SJCRH30 (cell line): ENCODE measurements at places on chromosomes 13 and 19. TPM values are rescaled to one million over a fixed set of nuclear protein-coding genes. Genes with fewer than 3 reads are reported as not detected.

- peak overlapping the region; percentile 99 for H3K4me3 ChIP-seq
- H3K27me3 ChIP-seq, result no peaks in the 10 kb centered on the region; the same call in 1 of the 2 replicates
- no peak for DNase-seq
- no peak overlapping the region; the same call in 1 of the 2 replicates for H3K27ac ChIP-seq
These were observed 1.6 kb downstream of the TRIM28 start for GRCh38 chr19:58545286-58546018.

GRCh38 chr19:15893477-15893876 is 4.4 kb downstream of the CYP4F2 start:
- H3K4me3 ChIP-seq, result no peak overlapping the region
- no peak overlapping the region for H3K27ac ChIP-seq
- no peaks in the 10 kb centered on the region for H3K36me3 ChIP-seq
- no peak for DNase-seq
- no peaks in the 10 kb centered on the region for H3K4me1 ChIP-seq

GRCh38 chr13:28001837-28002473 is 13.5 kb upstream of the URAD start:
- H3K36me3 ChIP-seq, result no peaks in the 10 kb centered on the region
- no peaks in the 10 kb centered on the region for H3K27me3 ChIP-seq
- no peak overlapping the region for H3K27ac ChIP-seq
- no peak overlapping the region for H3K4me3 ChIP-seq
- H3K4me1 ChIP-seq, result no peaks in the 10 kb centered on the region

DNA sequence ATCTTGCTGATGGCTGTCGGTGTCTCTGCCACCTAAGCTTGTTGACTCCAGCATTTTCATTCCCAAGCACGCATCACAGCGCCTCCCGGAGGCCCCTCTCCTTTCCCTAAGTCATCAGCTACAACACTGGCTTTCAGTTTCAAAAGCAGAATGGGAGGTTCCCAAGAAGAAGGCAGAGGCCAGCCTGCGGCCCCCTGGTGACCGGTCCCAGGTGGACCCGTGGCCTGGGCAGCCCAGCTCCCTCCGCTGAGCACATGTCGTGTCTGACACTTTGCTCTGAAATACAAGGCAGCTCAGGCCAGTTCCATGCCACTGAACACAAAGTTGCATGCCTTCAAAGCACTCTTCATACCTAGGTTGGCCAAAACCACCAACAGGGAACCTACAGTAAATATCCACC is 8.5 kb downstream of the MLLT1 start:
- no peaks in the 10 kb centered on the region for H3K27me3 ChIP-seq
- H3K4me1 ChIP-seq, result peaks cover 2% of the 10 kb centered on the region; the same call in 1 of the 2 replicates
- H3K36me3 ChIP-seq, result peaks cover 7% of the 10 kb centered on the region
- no peak overlapping the region for H3K4me3 ChIP-seq
- no peak overlapping the region for H3K27ac ChIP-seq

GRCh38 chr13:112962396-112962795 is 6.6 kb upstream of the MCF2L start:
- no peak overlapping the region for H3K4me3 ChIP-seq
- no peak for DNase-seq

GRCh38 chr13:100650326-100650725 is 24.3 kb downstream of the TMTC4 start:
- no peaks in the 10 kb centered on the region for H3K27me3 ChIP-seq
- no peaks in the 10 kb centered on the region for H3K4me1 ChIP-seq
- no peak for DNase-seq

Gene OR7A10
- total RNA-seq, result not detected in 2 replicates

GRCh38 chr13:81142306-81142999 is 801.5 kb upstream of the SPRY2 start:
- H3K27me3 ChIP-seq, result no peaks in the 10 kb centered on the region
- H3K4me1 ChIP-seq, result peaks cover 18% of the 10 kb centered on the region
- H3K4me3 ChIP-seq, result no peak overlapping the region
- no peaks in the 10 kb centered on the region for H3K36me3 ChIP-seq

DNA sequence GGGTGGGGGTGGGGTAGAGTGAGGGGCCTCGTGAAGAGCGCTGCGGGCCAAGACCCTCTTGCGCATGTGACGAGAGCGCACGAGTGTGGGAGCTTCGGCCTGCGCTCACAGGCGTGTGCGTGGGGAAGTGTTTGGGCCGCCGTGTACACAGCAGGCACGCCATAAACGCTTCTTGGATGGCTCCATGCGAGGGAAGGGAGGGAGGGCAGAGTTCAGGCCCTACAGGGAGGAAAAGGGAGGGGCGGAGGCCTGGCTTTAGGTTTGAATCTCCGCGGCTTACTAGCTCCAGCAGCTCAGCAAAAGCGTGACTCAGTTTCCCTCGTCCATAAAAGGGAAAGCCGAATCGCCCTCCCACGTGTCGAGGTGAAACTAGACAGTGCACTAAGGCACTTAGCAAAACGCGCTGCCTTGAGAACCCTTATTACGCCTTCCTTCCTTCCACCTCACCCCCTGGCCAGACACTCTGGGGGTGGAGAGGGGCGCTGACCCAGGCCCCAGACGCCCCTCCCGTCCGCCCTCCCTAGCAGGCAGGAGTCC is 12.5 kb downstream of the GADD45B start:
- no peak overlapping the region for H3K27ac ChIP-seq
- peaks cover 12% of the 10 kb centered on the region for H3K4me1 ChIP-seq
- H3K27me3 ChIP-seq, result no peaks in the 10 kb centered on the region

Gene ZNF836
- total RNA-seq, result 4.9 and 5.9 TPM in 2 replicates

- no peak overlapping the region for H3K4me3 ChIP-seq
- DNase-seq, result peak; percentile 58
- no peaks in the 10 kb centered on the region for H3K36me3 ChIP-seq
- H3K27ac ChIP-seq, result no peak overlapping the region
- peaks cover 13% of the 10 kb centered on the region; the same call in 1 of the 2 replicates for H3K4me1 ChIP-seq
These were observed 6.0 kb upstream of the NKPD1 start for GRCh38 chr19:45166723-45167252.

GRCh38 chr19:21765151-21765550 is 2.2 kb downstream of the ZNF100 start:
- no peak for DNase-seq
- no peak overlapping the region for H3K4me3 ChIP-seq
- 0 out of 2 replicates have a peak, but pooled peaks cover 2% of the 10 kb centered on the region for H3K4me1 ChIP-seq
- H3K36me3 ChIP-seq, result peaks cover 58% of the 10 kb centered on the region
- H3K27ac ChIP-seq, result no peak overlapping the region
- H3K27me3 ChIP-seq, result no peaks in the 10 kb centered on the region

DNA sequence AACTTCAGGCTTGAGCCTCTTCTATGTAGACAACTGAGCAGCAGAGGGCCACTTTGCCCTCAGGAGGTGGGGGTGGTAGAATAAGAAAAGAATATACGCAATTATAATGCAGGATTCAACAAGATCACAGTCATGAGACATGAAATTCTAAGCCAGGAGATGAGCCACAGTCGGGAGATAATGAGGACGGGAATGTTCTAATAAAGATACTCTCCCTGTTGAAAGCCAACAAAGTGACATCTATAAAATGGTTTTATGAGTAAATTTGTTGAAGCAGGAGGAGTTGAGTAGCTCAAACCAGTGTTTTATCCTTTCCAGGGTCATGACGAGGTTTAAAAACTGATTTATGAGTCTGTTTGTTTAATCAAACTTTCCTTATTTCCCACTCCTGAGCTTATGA is 152.0 kb upstream of the SERP2 start:
- no peak overlapping the region for H3K27ac ChIP-seq
- no peak for DNase-seq
- H3K4me3 ChIP-seq, result no peak overlapping the region

Gene ZNF575
- not detected in 2 replicates for total RNA-seq

Gene FLT3LG
- total RNA-seq, result 0.61 and 1.0 TPM in 2 replicates

Gene HNRNPL
- 454 and 471 TPM in 2 replicates for total RNA-seq

Gene C13orf42
- total RNA-seq, result not detected in 2 replicates

GRCh38 chr19:20423381-20424197 is 142.0 kb downstream of the ZNF737 start:
- no peak overlapping the region for H3K27ac ChIP-seq
- no peaks in the 10 kb centered on the region for H3K4me1 ChIP-seq
- no peaks in the 10 kb centered on the region for H3K27me3 ChIP-seq
- DNase-seq, result no peak

Gene LILRB3
- 0.25 and 0.71 TPM in 2 replicates for total RNA-seq

Gene LRRC63
- total RNA-seq, result 0.06 TPM in 1 of 2 replicates, not detected in the other

Gene KANK2
- 86.1 and 98.4 TPM in 2 replicates for total RNA-seq
